ENCODE measurements at places on chromosomes 7 and 10. TPM values are rescaled to one million over a fixed set of nuclear protein-coding genes. Genes with fewer than 3 reads are reported as not detected.
A peak's percentile ranks its signal among the peaks of the same experiment; 100 is the strongest.

- H3K36me3 ChIP-seq: no peaks in the 10 kb centered on the region
- H3K27me3 ChIP-seq: no peaks in the 10 kb centered on the region
- H3K4me1 ChIP-seq: no peaks in the 10 kb centered on the region
- no peak overlapping the region for H3K4me3 ChIP-seq
- H3K27ac ChIP-seq: no peak overlapping the region
Measured at GRCh38 chr10:118978316-118978997, 51.1 kb upstream of the NANOS1 start.

- H3K36me3 ChIP-seq: no peaks in the 10 kb centered on the region
- H3K27me3 ChIP-seq: no peaks in the 10 kb centered on the region
- peak overlapping the region; percentile 64 for H3K27ac ChIP-seq
- no peak for DNase-seq
- no peak overlapping the region for H3K4me3 ChIP-seq
Measured at GRCh38 chr10:110861476-110861875, 10.3 kb upstream of the PDCD4 start.

DNA sequence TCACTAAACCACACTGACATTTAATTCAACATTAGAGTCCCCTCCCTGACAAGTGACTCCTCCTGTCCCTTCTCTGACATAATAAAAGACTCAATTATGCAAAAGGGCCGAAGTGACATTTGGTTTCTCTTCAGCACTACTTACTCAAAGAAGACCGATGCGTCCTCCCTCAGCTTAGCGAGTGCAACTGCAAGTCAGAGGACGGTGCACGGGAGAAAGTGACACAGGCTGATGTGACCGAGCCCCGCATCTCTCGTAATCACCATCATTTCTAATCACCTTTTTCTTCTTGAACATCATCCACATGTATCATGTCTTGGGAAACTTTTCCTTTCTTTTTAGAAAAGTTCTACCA is 155.7 kb downstream of the TCERG1L start:
- peaks cover 50% of the 10 kb centered on the region for H3K27me3 ChIP-seq
- DNase-seq: no peak
- H3K27ac ChIP-seq: no peak overlapping the region
- H3K4me1 ChIP-seq: no peaks in the 10 kb centered on the region
- no peaks in the 10 kb centered on the region for H3K36me3 ChIP-seq

GRCh38 chr7:128845475-128845874 is 15.3 kb downstream of the FLNC start:
- no peak overlapping the region for H3K4me3 ChIP-seq
- DNase-seq: no peak
- no peaks in the 10 kb centered on the region for H3K36me3 ChIP-seq
- no peaks in the 10 kb centered on the region for H3K4me1 ChIP-seq
- H3K27me3 ChIP-seq: no peaks in the 10 kb centered on the region
- H3K27ac ChIP-seq: no peak overlapping the region

DNA sequence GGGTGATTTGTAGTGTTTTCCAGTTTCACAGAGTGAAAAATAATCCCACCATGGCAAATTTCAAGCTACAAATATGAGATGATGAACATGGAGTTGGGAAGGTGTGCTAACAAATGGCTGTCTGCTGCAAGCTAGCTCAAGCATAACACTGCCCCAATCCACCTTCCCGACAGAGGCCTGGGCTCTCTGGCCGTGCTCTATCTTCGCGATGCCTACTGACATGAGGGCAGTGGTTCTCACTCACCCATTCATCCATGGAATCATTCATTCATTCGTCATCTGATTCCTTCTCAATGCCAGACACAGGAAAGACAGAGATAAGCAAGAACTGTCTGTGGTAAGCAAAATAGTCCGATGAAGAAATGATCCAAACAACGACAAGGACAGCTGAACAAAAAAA is 65.4 kb downstream of the ZNF467 start:
- H3K4me3 ChIP-seq: no peak overlapping the region
- no peaks in the 10 kb centered on the region for H3K27me3 ChIP-seq
- DNase-seq: no peak
- H3K36me3 ChIP-seq: no peaks in the 10 kb centered on the region
- no peaks in the 10 kb centered on the region for H3K4me1 ChIP-seq

The ZNF783 gene
- 11.5 TPM for total RNA-seq

The SPDYE6 gene
- not detected for total RNA-seq

DNA sequence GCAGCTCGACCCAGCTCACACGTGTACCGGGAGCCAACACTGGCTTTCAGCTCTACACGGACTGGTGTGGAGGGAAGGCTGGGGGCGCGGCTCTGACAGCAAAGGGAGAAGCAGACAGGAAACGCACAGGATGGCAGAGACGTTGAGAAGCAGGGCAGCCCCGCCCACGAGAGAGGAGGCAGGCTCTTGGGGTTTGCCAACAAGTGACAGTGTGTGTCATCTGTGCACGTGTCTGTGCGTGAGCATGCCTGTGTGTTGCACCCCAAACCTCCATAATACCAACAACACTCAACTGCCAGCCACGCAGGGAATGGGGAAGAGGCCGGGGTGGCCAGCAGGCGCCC is 64.4 kb upstream of the PDGFA start:
- no peak overlapping the region for H3K27ac ChIP-seq
- H3K4me1 ChIP-seq: no peaks in the 10 kb centered on the region

DNA sequence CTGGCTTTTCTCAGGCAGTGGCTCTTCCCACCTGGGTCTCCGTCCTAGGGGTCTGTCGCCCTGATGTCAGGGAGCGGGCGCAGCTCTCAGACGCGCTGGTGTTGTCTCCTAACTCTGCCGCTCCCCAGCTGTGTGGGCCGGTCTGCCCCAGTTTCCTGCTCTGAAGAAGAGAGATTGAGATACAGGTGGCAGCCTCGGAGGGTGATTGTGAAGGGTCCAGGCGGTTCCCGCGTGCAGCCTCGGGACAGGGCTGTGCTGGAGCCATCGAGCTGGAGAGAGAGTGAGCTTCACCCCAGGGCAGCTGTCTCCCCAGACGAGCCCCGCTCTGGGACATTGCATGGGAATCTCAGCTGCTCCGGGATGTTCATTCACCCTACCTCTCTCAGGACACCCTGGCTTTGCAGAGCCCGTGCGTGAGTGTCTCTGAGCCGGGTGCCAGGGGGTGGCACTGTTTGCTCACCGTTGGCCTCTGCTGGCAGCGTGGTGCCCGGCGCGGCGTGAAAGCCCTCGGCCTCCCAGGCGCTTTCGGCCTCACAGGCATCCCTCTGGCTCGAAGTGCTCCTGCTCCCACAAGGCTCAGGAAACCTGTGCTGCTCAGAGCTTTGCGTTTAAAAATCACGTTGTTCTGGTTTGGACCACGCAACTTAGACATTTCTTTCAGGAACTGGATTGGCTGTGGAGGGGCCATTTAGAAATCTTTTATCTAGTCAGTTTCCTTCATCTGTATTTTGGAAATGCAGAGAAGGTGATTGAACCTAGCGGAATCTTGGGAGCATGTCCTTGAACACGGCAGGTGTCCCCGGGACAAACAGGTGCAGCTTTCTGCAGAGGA is 33.8 kb upstream of the ZFAND2A start:
- no peak for DNase-seq
- H3K4me3 ChIP-seq: no peak overlapping the region
- no peaks in the 10 kb centered on the region for H3K36me3 ChIP-seq
- peaks cover 61% of the 10 kb centered on the region for H3K27me3 ChIP-seq
- no peaks in the 10 kb centered on the region for H3K4me1 ChIP-seq

DNA sequence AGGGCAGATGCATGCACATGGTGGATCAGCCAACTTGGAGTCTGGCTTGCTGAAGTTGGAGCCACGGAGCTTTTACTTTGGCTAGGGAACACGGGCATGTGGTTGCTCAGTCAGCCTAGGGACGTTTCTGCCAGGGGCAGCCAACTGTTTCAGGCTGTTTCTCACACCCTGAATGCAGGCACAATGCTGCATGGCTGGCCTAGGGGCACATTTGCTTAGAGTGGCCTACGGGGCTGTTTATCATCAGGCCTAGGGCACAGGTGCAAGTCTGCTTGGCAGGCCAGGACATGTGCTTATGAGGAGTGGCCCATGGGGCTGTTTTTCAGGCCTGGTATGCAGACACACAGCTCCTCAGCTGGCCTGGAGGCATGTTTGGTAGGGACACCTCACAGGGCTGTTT is 107.4 kb downstream of the GSAP start:
- H3K4me3 ChIP-seq: no peak overlapping the region
- H3K36me3 ChIP-seq: peaks cover 49% of the 10 kb centered on the region
- DNase-seq: no peak
- no peaks in the 10 kb centered on the region for H3K4me1 ChIP-seq

- H3K4me3 ChIP-seq: no peak overlapping the region
- peak; percentile 1 for DNase-seq
- H3K27ac ChIP-seq: no peak overlapping the region
- no peaks in the 10 kb centered on the region for H3K4me1 ChIP-seq
Measured at GRCh38 chr7:19442016-19442785, 266.6 kb downstream of the POLR1F start.

The CALHM1 gene
- total RNA-seq: not detected

GRCh38 chr7:115044224-115044623 is 122.3 kb downstream of the MDFIC start:
- H3K4me1 ChIP-seq: no peaks in the 10 kb centered on the region
- H3K4me3 ChIP-seq: no peak overlapping the region
- H3K36me3 ChIP-seq: no peaks in the 10 kb centered on the region

The MYH16 gene
- not detected for total RNA-seq

DNA sequence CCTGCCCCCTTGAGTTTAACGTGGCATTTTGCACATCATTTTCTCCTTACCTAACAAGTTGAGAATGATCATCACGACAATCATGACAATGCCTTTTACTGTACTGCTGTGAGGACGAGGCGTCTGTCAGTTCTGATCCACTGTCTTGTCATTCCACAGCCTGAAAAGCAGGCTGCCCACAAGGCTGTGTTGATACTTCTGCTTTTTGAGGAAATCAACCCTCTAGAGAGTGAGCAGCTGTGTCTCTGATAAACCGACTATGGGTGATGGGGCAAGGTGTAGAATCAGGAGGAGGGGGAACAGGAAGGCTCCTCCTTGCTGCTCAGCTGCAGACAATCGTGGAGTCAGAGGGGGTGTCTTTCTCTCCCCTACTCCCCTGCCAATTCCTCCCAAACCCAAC is 30.6 kb upstream of the C10orf120 start:
- no peak overlapping the region for H3K27ac ChIP-seq
- DNase-seq: no peak
- no peaks in the 10 kb centered on the region for H3K4me1 ChIP-seq
- H3K4me3 ChIP-seq: no peak overlapping the region
- no peaks in the 10 kb centered on the region for H3K36me3 ChIP-seq

GRCh38 chr10:3452683-3453361 is 280.2 kb upstream of the PITRM1 start:
- peak overlapping the region; percentile 80 for H3K27ac ChIP-seq
- no peak for DNase-seq
- H3K27me3 ChIP-seq: no peaks in the 10 kb centered on the region
- no peaks in the 10 kb centered on the region for H3K36me3 ChIP-seq
- H3K4me3 ChIP-seq: no peak overlapping the region
- peaks cover 11% of the 10 kb centered on the region for H3K4me1 ChIP-seq

DNA sequence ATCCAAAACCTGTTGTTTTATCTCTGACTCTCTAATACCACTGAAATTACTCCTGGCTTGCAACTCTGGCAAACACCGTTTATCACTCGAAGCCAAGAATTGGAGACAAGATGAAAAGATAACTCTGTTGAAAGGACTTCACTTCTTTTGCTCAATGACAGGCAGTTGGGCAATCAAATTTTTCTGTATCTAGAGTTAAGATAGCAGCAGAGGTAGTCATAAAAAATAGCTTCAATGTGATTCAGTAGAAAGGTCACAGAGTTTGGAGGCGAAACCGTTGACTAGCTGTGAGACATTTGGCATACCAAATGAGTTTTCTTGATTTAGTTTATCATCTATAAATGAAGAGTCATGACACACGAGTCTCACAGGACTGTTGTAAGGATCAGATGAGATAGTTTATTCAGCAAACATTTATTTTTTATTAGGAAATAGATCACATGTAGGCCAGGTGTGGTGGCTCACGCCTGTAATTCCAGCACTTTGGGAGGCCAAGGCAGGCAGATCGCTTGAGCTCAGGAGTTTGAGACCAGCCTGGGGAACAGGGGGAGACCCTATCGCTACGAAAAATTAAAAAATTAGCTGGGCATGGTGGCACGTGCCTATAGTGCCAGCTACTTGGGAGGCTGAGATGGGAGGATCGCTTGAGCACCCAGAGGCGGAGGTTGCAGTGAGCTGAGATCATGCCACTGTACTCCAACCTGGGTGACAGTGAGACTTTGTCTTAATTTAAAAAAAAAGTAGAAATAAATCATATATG is 23.6 kb downstream of the AKR1B1 start:
- peaks cover 12% of the 10 kb centered on the region for H3K4me1 ChIP-seq
- H3K4me3 ChIP-seq: no peak overlapping the region
- H3K27me3 ChIP-seq: peaks cover 8% of the 10 kb centered on the region
- DNase-seq: no peak
- no peak overlapping the region for H3K27ac ChIP-seq

DNA sequence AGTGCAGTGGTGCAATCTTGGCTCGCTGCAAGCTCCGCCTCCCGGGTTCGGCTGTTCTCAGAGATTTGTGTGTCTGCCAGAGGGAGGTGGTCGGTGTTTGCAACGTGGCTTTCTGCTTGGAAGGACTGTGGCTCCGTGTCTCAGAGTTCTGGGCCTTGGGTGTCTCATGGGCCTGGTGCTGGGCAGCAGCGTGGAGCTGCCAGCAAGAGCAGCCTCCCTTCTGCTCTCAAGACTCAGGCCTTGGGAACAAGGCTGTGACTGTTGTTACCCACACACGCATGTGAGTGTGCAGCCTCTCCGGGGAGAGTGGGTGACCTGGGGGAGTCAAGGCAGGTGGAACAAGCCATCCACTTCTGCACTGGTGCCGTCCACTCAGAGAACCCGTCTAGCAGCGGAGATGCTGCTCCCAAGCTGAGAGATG is 52.0 kb downstream of the VIPR2 start:
- H3K4me3 ChIP-seq: no peak overlapping the region
- no peaks in the 10 kb centered on the region for H3K4me1 ChIP-seq
- H3K27me3 ChIP-seq: no peaks in the 10 kb centered on the region
- no peak overlapping the region for H3K27ac ChIP-seq
- no peaks in the 10 kb centered on the region for H3K36me3 ChIP-seq
- DNase-seq: no peak

DNA sequence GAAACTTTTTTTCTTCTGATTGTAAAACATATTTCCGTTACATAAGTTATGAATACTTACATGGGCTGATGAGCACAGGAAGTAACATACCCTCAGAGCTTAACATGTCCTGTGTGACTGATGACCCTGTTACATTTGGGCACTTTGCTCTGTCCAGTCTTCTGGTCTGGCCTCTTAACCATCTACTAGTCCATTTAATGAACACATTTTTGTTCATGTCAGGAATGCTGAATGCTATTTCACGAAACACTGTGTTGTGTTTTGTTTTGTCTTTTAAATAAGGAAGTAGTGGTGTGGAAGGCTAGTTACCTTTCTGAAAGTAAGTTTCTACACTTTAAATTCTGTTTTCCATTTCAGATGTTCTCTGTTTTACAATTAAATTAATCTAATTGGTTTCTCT is 77.7 kb downstream of the RBM33 start:
- H3K4me3 ChIP-seq: no peak overlapping the region
- no peaks in the 10 kb centered on the region for H3K27me3 ChIP-seq
- peaks cover 35% of the 10 kb centered on the region for H3K36me3 ChIP-seq
- peaks cover 13% of the 10 kb centered on the region for H3K4me1 ChIP-seq

The IGFBP3 gene
- 33.8 TPM for total RNA-seq

The IFIT1B gene
- total RNA-seq: not detected

GRCh38 chr7:121480566-121481335 is 84.6 kb upstream of the FAM3C start:
- DNase-seq: no peak
- H3K27me3 ChIP-seq: no peaks in the 10 kb centered on the region
- no peak overlapping the region for H3K4me3 ChIP-seq
- H3K4me1 ChIP-seq: no peaks in the 10 kb centered on the region
- H3K27ac ChIP-seq: no peak overlapping the region

The TACR2 gene
- 0.31 TPM for total RNA-seq

The ZNF511 gene
- total RNA-seq: 48.5 TPM
